Thyroid gland (tissue), 4 donors: ENCODE measurements at places on chromosomes 6 and 20.
A peak's percentile ranks its signal among the peaks of the same experiment; 100 is the strongest.

- DNase-seq: no peak
Measured at GRCh38 chr20:49593466-49594142, 25.7 kb upstream of the PTGIS start.

- no peak for DNase-seq
Measured at GRCh38 chr6:20092071-20092566, 120.2 kb downstream of the MBOAT1 start.

DNA sequence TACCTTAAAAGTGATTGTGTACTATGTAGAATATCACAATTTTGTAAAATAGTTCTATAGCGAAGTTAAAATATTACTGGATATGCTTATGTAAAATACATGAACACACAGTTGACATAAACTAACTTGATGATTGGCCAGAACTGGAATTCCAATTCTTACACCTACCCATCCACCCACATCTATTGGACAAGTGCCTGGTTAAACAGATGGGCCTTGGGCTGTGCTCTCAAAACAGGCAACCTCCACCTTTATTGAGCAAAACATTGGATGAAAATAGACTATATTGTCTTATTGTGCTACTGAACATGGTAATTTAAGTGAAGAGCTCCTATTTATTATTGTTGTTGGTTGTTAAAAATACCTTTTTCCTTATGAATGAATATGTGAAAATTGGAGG, 154.0 kb upstream of the FLRT3 start:
- no peak for DNase-seq

DNA sequence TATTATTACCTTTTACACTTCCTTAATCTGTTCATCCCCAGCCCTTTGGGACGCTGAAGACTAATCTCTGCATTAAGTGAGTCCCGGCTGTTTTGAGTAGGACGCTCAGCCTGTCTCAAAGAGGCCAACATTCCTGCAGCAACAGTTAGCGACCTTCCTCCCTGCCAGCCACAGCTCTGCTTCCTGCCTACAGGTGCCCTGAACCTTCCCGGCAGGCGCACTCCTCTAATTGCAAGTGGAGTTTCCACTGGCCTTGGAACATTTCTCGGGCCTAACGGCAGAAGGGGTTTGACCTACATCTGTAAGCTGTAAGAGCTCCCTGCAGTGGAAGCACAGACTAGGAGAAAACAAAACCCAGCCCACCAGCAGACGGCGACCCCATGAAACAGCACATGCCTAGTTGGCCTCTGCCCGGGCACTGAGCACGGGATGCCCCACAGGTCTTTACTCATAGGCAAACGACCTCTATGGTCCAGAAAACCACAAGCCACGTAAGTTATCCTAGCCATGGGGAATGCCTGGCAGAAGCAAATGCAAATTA, 137.9 kb downstream of the DTNBP1 start:
- DNase-seq: no peak

DNA sequence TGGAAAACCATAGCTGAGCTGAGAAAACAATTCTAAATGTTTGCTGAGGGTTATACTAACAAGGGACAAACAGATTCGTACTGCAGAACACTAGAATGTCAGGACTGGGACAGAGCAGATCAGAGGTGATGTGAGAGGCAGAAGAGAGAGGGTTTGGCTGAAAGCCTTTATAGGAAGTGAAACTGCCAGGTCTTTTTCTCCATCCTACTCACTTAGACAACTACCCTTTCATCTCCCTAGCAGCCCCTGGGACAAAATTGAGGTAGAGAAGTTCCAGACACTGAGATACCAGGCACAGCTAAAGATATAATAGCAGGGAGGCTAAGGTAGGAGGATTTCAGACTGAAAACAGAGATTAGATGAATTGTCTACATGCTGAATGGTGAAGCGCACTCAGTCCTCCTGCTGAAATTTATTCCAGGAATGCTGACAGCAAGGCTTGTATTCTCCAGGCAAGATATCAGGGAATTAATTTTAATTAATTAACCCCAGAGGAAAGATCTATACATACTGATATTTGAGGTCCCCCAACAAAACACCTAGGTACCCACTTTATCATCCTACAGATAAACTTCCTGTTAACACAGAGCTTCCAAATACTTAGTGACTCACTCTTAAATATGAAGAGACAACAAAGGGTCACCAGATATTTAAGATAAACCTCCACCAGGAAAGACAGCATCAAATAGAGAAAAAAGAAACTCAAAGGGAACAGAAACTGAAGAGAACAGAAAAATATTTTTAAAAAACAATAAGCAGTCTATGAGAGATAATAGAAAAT, 12.6 kb upstream of the EIF2S2 start:
- DNase-seq: no peak

GRCh38 chr6:108557494-108558371, 3.0 kb upstream of the FOXO3 start:
- DNase-seq: peak; percentile 79

- DNase-seq: no peak
Measured at GRCh38 chr20:47490795-47491194, 10.9 kb upstream of the NCOA3 start.

GRCh38 chr6:4185419-4185818, 50.0 kb upstream of the ECI2 start:
- no peak for DNase-seq

DNA sequence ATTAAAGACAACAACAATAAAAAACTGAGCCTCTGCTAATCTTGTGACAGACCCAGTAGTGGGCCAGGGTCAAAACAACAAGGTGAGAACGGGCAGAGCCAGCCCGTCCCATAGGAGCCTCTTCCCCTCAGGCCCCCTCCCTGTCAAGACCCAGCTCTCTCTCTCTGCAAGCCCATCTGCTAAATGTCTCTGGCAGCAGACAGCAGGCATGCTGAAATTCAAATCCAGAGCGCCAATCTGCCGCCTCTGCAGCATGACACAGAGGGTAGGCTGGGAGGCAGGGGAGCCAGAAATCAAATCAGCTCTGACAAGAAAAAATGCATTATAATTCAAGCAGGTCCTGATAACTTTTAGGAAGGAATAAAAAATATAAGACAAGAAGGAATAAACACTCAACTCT, 26.3 kb downstream of the METTL24 start:
- no peak for DNase-seq

DNA sequence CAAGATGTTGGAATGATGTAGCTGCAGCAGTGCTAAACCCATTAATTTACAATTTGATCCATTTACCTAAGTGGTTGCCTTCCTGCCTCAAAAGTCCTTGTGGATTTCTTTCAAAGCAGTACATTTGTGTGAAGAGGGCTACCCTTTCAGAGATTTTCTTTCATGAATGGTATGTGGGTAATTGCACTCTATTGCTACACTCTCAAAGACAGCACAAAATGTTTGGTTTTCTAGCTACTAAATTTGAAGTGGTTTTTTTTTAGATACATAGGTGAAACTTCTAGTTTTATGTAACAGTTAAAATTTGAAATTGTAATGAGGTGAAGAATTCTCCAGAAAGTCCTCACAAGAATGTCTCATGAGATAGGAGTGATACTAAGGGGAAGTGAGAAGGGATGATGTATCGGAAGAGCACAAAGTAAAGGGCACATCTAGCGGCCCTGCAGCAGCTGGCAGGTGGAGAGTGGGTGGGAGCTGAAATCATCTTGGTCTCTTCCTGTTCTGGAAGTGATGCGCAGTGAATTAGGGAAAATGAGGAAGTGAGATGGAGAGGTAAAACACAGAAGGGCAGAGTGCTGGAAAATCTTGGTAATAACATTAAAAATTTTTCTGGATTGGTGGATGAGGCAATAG, 236.8 kb upstream of the MAN1A1 start:
- DNase-seq: no peak

DNA sequence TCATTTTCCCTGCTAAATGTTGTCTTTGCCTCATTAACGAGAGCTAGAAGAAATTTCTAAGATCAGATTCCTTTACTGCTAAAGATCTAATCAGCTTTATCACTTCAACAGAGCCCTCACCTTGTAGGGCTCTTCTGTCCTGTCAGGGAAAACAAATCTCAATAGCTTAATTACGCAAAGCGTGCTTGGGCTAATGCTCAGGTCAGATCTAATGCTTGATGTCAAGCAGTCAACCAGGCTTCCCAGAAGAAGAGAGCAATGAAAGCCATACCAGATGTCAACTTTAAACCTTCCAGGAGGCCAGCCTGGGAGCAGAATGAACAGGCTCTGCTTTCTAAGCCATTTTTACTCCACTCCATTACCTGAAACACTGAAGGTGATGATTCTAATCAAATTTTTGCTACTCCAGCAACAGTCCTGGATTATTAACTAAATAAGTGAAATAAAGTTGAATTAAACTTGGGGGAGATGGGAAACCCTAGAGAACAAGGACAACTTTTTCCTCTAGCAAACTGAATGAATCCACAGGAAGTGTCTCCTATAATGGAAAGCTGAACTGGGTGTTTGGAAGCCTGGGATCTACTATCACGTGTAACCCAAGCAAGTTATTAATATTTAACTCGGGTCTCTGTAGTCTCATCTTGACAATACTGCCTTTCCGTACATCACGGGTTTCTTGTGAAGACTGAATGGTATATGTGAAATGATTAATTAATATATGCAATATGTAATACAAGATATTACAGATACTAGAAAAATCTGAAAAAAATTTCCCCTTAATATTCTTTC, 273.7 kb downstream of the PTPRK start:
- no peak for DNase-seq

- DNase-seq: peak; percentile 12
Measured at GRCh38 chr6:11392778-11393507, 144.6 kb upstream of the TMEM170B start.

GRCh38 chr6:168414336-168415097, 26.5 kb upstream of the SMOC2 start:
- DNase-seq: no peak

- no peak for DNase-seq
Measured at GRCh38 chr6:12420626-12421025, 130.5 kb downstream of the EDN1 start.

GRCh38 chr6:136252441-136252840, 2.3 kb upstream of the MTFR2 start:
- no peak for DNase-seq

GRCh38 chr6:31422587-31422986, 19.2 kb downstream of the MICA start:
- no peak for DNase-seq

GRCh38 chr6:108463784-108464183, 96.9 kb upstream of the FOXO3 start:
- DNase-seq: peak; percentile 32

GRCh38 chr6:25179051-25179778, 100.0 kb upstream of the CARMIL1 start:
- DNase-seq: no peak

GRCh38 chr20:50484271-50484976, 25.8 kb upstream of the PTPN1 start:
- no peak for DNase-seq

DNA sequence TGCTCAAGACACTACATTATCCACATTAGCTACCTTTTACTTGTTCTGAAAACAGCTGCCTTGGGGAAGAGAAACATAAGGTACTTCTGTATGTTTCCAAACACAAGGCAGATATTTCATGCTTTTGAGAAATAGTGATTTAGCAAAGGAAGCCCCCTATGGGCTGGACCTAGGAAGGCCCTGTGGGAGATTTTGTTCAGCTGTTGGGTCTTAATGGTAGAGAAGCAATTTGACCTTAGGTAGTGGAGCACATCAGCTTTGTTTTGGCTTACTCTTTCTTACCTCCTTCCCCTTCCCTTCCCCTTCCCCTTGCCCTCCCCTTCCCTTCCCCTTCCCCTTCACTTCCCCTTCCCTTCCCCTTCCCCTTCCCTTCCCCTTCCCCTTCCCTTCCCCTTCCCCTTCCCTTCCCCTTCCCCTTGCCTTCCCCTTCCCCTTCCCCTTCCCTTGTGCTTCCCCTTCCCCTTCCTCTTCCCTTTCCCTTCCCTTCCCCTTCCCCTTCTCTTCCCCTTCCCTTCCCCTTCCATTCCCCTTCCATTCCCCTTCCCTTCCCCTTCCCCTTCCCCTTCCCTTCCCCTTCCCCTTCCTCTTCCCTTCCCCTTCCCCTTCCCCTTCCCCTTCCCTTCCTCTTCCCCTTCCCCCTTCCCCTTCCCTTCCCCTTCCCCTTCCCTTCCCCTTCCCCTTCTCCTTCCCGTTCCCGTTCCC, 84.6 kb downstream of the ANKS1A start:
- DNase-seq: no peak

DNA sequence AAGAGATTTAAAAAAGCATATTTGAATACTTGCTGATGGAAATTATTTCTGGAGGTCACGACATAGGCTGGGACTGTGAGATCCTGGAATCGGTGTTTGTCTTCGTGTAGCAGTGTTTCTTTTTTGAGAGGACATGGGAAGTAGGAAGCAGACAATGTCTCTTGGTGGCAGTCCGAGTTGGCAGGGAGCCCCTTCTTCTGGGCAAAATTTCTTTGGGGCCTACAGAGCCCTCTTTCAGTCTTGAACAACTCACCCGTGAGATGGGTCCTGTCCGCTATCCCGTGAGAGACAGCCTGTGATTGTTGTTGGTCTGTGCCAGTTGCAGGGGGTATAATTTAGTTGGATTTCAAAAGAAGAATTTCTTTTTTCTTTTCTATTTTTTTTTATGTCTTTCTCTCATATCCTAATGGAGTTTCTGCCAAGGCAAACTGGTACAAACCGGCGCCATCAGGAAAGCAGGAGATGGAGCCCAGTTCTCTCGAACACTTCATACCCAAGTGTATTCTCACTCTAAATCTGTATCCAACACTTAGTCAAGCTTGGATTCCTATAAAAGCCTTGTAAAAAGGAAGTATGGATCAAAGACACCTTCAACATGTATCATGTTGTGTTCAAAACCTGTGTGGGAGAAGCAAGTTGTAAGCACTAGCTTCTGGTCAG, 785.1 kb downstream of the MAFB start:
- DNase-seq: peak; percentile 12

GRCh38 chr20:4082406-4083097, 67.2 kb upstream of the RNF24 start:
- DNase-seq: peak; percentile 33

DNA sequence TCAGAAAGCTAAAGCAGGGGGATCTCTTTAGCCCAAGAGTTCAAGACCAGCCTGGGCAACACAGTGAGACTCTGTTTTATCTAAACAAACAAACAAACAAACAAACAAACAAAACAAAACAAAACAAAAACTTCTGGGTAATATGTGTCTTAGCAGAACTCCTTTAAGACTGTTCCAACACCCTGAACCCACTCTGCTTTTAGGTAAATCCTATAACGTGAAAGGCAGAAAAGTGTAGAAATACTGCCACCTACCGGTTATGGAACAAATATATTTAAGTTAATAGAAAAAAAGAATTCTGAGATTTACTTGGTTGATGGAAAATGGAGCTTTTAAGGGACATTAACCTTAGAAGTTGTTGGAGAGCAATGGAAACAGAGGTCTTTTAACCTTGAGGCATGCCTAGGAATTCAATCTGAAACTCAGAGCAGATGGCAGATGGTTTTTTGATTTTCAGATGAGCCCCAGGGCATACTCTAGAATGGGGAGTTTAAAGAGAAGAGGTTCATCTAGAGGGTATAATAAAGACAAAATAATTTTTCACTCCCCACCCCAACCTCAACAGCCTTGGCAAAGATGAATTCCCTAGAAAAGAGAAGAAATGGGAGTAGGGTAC, 38.5 kb downstream of the SOD2 start:
- no peak for DNase-seq

DNA sequence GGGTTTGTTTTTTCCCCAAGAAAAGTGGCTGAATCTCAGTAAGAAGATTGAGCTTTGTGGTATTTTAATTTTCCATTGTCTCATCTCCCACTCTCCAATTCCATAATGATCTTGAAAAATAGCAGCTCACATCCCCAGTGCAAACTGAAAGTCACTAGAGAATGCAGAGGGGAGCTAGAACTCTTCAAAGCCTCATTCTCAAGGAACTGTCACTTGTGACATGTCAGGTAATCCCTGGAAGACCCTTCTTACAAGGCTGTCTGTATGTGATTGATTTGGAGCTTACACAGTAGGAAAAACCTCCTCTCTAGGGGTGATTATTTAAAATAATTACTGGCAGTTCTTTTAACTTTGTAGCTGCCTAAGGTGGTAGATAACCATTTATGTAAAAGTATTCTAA, 420.4 kb downstream of the CDH26 start:
- no peak for DNase-seq
